ENCODE measurements at places on chromosomes 1 and 21.

DNA sequence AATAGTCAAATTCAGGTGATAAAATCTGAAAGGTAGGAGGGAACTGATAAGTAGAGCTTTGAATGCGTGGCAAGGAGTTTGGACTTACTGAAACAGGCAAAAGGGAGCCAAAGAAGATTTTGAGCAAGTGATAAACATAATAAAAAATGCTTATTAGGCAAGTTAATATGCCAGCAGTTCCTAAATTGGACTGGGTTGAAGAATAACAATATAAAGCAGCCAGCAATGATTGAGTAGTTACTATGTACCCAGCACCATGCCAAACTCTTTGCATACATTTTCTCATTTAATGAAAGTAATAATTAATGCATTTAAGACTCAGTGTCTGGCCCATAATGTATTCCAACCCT lies 23.8 kb upstream of the AHCYL1 start:
- DNase-seq: no peak

DNA sequence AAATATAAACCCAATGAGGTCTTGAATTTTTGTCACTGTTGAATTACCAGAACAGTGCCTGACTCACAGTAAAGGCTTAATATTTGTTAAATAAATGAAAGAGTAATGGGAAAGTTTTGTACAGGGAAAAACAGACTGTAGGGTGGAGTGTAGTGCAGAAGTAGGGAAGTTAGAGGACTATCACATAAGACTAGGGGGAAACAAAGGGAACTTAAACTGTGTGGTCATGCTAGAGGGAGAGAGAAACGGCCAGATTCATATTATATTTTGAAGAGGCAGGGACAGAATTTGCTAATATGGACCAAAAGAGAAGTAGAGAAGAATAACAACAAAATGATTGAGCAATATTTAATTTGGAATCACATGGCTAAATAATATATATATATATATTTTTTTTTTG lies 14.8 kb downstream of the CTSK start:
- no peak for DNase-seq

GRCh38 chr21:36773117-36773516 lies 74.2 kb downstream of the SIM2 start:
- no peak for DNase-seq

DNA sequence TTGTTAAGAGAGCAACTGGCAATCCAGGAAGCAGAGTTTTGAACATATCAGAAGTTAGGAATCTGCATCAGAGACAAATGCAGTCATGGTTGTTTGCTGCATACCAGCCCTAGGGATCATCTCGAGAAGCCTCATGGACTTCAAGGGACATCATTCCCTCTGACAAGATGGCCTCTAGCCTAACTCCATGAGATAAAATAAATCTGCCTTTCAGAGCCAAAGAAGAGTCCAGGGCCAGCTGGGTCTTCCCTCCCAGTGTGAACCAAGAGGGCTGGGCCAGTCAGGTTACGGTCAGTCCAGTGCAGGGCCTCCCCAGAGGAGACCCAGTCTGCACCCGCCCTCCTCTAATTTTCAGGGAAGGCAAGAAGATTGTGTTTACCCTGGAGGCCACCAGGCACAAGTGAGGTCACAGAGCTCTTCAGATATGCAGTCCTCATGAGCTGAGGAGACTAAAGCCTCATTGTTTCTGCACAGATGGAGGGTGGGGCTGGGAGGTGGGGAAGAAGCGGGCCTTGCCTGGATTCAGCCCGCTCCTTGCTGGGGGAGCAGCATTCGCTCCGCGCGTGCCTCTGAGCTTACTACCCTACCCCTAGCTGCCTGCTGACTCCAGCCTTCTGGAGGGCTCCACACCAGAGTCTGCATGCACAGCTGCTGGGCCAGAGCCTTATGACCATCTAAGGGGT lies 52.8 kb downstream of the CAPN2 start:
- DNase-seq: no peak

- DNase-seq: no peak
These were observed 29.5 kb downstream of the RNF11 start for GRCh38 chr1:51265618-51266017.

GRCh38 chr1:16615253-16616252 lies 2.2 kb upstream of the NBPF1 start:
- no peak for DNase-seq

DNA sequence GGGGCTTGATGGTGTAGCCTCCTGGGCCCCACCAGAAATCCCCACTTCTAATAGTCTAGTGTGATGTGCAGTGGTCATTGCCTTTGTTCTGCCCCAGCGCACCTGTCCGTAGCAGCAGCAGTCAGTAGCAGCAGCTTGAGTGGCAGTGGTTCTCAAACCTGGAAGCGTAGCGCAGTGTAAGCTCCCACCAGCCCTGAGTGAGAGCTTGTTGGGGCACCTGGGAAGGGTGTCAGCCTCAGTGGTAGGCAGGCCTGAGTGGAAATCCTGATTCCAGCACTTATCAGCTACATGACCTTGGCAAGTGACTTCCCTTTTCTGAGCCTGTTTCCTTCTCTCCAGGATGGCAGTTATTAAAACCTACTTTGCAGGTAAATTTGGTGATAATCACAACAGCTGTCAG lies 41.6 kb upstream of the EPHA8 start:
- no peak for DNase-seq

GRCh38 chr1:230703679-230704385 lies 10.1 kb downstream of the AGT start:
- DNase-seq: no peak

DNA sequence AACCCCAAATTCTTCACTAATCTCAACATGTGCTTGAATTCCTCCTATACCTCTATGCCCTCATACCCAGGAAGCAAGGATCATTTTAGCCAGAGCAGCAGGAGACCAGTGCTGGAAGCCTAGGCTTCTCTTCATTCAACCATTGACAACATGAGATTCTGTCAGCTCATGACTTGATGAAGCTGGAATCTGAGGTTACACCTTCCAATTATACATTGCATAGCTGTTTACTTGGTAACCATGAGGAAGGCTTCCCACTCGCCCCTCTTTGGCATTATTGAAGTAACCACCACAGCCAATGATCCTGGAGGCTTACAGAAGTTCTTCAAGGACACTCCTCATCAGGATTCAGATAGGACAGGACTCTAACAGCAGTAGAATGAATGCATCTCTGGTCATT lies 160.3 kb downstream of the TPR start:
- DNase-seq: no peak

GRCh38 chr1:36590771-36591170 lies 108.1 kb upstream of the CSF3R start:
- no peak for DNase-seq

DNA sequence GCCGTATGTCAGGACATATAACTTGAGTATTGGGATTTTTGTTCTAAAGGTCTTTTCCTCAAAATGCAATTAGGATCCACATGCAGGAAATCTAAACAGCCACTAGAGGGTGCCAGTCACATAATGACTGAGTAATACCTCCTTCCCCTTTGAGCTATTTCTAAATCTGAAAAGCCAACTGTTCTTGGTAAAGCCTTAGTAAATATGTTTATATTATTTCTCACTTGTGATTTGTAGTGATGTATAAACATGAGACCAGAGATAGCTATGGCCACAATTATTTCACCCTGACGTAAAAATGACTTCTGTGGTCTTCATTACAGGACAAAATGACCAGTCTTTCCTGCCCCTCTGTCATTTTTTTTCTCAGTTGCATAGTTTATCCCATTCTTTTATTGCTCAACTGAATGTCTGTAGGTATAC lies 41.0 kb upstream of the DR1 start:
- peak; percentile 29 for DNase-seq

- no peak for DNase-seq
These were observed 45.1 kb downstream of the CDC7 start for GRCh38 chr1:91545506-91546300.

- DNase-seq: no peak
These were observed 475.0 kb downstream of the SMYD3 start for GRCh38 chr1:246032031-246032551.

- DNase-seq: peak; percentile 27
These were observed 82.2 kb upstream of the C1orf105 start for GRCh38 chr1:172338295-172338735.

GRCh38 chr1:21297975-21298374 lies 7.7 kb upstream of the ECE1 start:
- no peak for DNase-seq

DNA sequence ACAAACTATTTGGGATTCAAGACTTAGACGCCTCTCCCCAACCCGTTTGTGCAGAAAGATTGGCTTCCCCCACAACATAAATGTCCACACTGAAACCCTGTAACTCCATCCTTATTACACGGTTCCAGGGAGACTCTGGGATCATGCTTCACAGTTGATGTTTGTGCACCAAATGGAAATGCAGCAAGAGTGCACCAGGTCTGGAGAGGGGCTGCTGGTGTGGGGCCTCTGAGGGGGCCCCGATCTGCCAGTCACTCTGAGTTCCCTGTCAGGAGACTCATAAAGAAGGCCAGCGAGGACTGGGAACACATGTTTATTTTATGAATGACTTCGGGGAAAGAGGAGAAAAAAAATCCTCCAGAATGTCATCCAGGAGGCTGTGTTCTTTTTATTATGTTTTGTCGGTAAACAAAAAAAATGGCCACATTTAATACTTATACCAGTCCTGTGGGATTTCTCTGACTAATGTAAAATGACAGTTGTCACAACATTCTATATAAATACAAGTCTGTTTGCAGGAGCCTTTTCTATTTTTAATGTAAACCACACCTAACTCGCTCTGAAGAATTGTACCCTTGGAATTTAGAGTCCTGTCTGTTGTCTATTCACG lies 439.1 kb upstream of the VAMP3 start:
- DNase-seq: no peak

DNA sequence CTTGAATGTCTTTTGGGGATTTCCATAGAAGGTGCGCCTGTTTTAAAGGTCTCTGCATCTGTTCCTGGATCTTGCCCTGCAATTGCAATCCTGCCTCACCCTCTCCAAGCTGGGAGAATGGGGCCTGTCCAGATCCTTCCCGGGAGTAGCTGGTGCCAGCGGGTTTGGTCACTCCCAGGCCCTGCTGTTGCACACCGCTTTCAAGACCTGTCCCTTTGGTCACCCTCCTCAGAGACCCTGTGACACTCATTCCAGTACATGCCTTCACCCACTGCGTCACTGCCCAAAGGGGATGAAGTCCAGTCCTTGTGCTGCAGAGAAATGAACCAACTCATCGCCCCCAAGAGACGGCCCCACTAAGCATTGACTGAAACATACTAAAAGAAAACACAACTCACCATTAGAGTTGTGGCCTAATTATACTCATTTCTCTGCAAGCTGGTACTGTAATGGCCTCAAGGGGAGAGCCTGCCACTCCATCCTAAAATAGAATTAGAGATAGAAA lies 1.9 kb upstream of the IRF2BP2 start:
- DNase-seq: no peak

- DNase-seq: no peak
These were observed 41.5 kb downstream of the PTPRC start for GRCh38 chr1:198680174-198680875.

- no peak for DNase-seq
These were observed 17.0 kb downstream of the CLIC4 start for GRCh38 chr1:24762133-24762676.

DNA sequence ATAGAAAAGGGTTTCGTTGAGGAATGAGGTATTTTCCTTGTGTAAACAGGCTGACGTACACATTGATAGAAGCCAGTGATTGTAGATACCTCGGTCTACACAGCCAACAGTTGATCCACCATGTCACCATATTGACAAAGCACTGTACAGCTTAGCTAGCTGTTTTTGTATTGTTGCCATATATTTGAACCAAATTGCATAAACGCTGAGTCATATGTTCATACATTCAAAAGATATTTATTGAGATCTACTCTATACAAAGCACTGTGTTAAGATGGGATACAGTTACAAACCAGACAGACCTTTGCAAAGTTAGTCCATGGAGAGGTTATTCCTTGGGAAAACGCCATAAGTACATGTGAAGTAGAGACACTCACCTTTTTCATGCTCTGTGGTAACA lies 132.4 kb upstream of the ATP1B1 start:
- no peak for DNase-seq

- DNase-seq: no peak
These were observed 1.9 kb downstream of the GALE start for GRCh38 chr1:23798662-23799142.

DNA sequence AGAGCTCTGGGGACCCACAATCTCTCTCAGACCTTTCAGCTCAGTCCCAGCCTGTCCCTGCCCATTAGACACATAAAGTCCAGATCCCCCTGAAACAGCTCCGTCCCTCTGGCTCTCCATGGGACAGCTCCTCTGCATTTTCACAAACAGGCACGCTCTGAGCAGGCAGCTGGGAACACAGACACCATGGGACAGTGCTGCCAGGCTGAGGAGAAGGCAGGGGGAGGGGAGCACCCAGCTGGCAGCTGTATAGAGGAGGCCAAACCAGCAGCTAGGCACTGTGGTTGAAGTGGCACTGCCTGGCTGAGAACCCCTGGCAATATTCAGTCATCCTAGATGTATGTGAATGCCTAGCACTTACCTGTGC lies 2.0 kb downstream of the TMEM63A start:
- no peak for DNase-seq

DNA sequence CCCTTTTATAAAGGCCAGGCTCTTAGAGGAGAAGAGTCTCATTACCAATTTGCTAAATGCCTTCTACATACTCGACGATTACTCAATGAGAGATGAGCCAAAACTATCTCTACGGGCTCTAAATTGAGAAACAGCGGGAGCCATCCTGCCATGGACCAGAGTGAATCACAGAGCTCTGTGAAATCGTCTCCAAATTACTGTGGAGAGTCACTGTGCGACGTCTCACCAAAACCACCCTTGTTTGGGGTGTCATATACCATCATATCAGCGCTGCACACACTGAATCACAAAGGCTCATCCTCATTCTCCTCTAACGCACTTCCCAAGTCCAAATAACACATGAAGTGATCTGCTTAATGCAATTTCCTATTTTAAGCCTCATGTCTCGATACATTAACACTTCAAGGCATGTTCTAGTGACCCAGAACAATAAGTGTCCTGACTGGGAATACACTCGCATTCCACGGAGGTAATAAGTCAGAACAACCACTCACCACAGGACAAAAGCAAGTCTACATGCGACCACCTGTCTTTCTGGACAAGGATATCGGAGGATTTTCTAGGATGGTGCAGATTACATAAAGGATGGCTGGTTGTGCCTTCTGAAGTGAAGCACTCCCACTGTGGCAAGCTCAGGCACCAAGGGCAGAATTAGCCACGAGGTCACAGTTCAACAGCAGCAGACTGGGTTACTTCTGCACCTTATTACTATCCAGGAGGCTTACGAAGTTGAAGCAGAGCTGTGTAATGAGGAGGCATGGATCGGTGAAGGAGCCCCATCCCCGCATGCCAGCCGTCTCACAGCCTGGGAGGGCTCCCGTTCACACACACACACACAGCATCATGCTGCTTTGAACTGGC lies 44.3 kb downstream of the NID1 start:
- no peak for DNase-seq

GRCh38 chr21:25813917-25814316 lies 79.1 kb downstream of the GABPA start:
- no peak for DNase-seq

- no peak for DNase-seq
These were observed 41.5 kb upstream of the MRPS6 start for GRCh38 chr21:34031835-34032370.

DNA sequence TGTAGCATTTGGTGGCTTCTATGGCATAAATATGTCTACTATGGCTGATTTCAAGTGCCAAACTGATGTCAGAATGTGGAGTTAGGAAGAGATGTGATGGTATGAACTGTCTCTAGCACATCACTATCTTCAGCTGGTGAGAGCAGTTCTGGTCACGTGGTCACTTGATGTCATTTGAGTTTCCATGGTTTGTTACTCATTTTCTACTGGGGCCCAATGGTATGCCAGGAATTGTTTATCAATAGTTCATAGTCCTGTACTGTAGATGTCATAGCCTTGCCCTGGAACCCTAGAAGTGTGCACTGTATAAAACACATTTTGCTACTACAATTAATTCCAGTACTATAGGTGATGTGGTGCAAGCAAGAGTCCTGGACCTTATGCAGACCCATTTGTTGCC lies 153.7 kb downstream of the PDE4B start:
- DNase-seq: no peak

Data from stimulated activated CD4-positive, alpha-beta T cell treated with anti-CD3 and anti-CD28 coated beads, Interleukin-2, amount 100 ng/mL, for 48 hours (primary cell).